ENCODE measurements at places on chromosomes 2 and 18.

- peaks cover 58% of the 10 kb centered on the region for H3K4me1 ChIP-seq
- DNase-seq = peak; percentile 53
- no peaks in the 10 kb centered on the region for H3K27me3 ChIP-seq
- H3K36me3 ChIP-seq = peaks cover 30% of the 10 kb centered on the region
- peak overlapping the region; percentile 87 for H3K4me3 ChIP-seq
Measured at GRCh38 chr2:240568678-240569522, 616 bp downstream of the RNPEPL1 start.

DNA sequence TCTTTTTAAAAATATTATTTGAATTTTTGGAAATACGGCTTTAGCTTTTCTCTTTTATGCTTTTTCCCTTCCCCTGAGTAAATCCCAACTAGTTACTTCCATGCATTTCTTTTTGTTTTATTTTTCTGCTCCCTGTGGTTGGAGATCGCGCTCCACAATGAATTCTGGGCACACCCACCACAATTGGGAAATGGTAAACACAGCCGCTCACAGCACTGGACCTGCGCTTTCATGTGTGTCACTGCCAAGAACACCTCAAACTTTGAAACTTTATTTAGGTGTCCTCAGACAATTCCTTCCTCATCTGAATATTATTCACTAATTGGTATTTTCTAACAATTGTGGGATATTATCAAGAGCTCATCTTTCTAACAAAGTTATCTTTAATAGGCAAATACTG lies 82.8 kb upstream of the TMEM18 start:
- peaks cover 4% of the 10 kb centered on the region for H3K4me1 ChIP-seq
- no peak overlapping the region for H3K27ac ChIP-seq
- DNase-seq = no peak
- no peaks in the 10 kb centered on the region for H3K36me3 ChIP-seq
- peaks cover 15% of the 10 kb centered on the region for H3K27me3 ChIP-seq

DNA sequence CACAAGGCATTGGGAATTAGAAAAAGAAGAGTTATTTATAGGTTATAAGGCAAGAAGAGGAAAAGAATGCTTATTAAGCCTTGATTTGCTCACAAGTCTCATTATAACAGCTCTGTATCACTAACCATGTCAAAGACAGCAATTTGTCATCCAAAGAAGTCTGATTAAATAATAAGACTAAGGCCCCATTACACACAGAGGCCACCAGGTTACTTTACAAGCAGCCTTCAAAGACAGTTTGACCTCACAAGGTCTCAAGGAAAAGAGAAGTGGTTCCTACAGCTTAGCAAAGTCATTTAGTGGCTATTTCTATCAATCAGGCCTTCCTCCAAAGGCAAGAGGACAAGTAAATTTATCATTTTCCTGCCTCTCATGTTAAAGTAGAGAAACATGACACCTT lies 188.5 kb downstream of the MBD2 start:
- H3K4me1 ChIP-seq = no peaks in the 10 kb centered on the region
- H3K27me3 ChIP-seq = peaks cover 7% of the 10 kb centered on the region
- H3K36me3 ChIP-seq = no peaks in the 10 kb centered on the region
- no peak overlapping the region for H3K4me3 ChIP-seq
- no peak overlapping the region for H3K27ac ChIP-seq
- DNase-seq = no peak

- peaks cover 11% of the 10 kb centered on the region for H3K27me3 ChIP-seq
- H3K27ac ChIP-seq = no peak overlapping the region
- no peak overlapping the region for H3K4me3 ChIP-seq
- no peaks in the 10 kb centered on the region for H3K4me1 ChIP-seq
Measured at GRCh38 chr2:178025551-178026185, 46.9 kb downstream of the PDE11A start.

GRCh38 chr2:9174771-9175437 lies 31.7 kb upstream of the ASAP2 start:
- no peak overlapping the region for H3K4me3 ChIP-seq
- no peaks in the 10 kb centered on the region for H3K36me3 ChIP-seq
- H3K27ac ChIP-seq = no peak overlapping the region
- H3K4me1 ChIP-seq = no peaks in the 10 kb centered on the region

DNA sequence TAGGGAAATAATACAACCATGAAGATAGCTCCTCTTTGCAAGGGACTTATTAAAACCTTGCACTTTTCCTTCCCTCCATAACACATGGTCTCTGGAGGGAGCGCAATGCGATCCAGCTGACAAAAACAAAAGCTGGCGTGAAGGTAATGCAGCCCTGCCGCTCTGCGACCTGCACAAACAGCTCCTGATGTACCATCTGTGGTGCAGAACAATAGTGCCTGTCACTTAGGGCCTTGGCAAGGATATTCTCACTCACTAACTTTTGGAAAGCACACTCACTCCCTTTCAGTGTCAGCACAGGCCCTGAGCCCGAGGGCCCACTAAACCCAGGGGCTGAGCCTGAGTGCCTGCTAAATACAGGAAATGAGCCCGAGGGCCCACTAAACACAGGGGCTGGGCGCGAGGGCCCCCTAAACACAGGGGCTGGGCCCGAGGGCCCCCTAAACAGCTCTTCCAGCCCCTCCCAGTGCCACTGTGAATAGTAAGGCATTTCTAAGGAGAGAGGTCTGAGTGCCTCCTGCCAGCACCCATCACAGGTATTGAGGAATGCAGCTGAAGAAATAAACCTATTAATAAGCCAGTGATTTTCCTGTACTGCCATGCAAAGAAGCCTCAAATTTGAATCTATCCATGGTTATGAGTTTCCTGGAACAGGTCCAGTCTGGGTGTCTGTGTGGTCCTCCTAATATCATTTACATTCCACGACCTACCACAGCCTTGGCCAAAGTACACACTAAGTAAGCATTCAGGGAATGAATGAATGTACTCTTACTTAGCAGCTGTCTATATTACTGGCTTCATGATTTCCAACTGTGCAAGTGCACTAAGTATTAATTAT lies 9.3 kb downstream of the L3MBTL4 start:
- H3K27ac ChIP-seq = no peak overlapping the region
- H3K4me3 ChIP-seq = no peak overlapping the region
- H3K4me1 ChIP-seq = no peaks in the 10 kb centered on the region
- no peaks in the 10 kb centered on the region for H3K36me3 ChIP-seq

GRCh38 chr2:59988341-59988740 lies 565.1 kb downstream of the BCL11A start:
- H3K27ac ChIP-seq = no peak overlapping the region
- no peak overlapping the region for H3K4me3 ChIP-seq
- H3K27me3 ChIP-seq = no peaks in the 10 kb centered on the region
- H3K4me1 ChIP-seq = no peaks in the 10 kb centered on the region

DNA sequence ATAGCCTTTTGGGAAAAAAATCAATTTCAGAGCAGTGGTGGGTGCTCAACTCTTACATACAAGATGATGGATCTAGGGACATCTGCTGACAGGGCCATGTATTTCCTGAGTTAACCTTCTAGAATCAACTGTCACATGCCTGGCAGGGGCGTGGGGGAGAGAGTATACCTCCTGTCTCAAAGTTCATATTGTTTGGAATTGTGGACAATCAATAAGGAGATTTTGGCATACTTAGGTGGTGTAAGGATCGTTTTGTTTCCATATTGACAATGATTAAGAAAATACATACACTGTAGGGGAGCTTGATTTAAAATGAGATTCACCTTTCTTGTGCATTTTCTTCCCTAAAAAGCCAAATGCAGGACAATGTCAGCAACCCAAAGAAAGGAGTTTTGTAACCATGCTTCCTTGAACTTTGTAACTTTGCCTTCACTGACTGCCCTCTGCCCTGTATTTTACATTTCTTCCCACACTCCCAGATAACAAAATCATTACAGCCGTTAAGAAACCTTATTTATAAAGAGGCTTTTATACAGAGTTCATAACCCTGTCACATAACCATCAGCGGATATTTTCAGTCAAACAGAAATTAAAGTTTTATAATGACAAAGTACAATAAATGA lies 88.4 kb downstream of the MEP1B start:
- no peaks in the 10 kb centered on the region for H3K4me1 ChIP-seq
- H3K36me3 ChIP-seq = no peaks in the 10 kb centered on the region
- no peak overlapping the region for H3K27ac ChIP-seq
- DNase-seq = no peak
- H3K27me3 ChIP-seq = peaks cover 16% of the 10 kb centered on the region

GRCh38 chr18:61743775-61744531 lies 148.9 kb downstream of the RNF152 start:
- no peak for DNase-seq
- peaks cover 2% of the 10 kb centered on the region for H3K27me3 ChIP-seq
- H3K36me3 ChIP-seq = no peaks in the 10 kb centered on the region
- H3K4me1 ChIP-seq = no peaks in the 10 kb centered on the region
- H3K4me3 ChIP-seq = no peak overlapping the region
- no peak overlapping the region for H3K27ac ChIP-seq

Measured in activated CD8-positive, alpha-beta T cell treated with anti-CD3 and anti-CD28 coated beads, Interleukin-2, amount 10 ng/mL, durations not matched to agents 7 days and 5 days (primary cell).